ENCODE measurements at places on chromosomes 2 and 18.

GRCh38 chr2:231541645-231542044 is 11.4 kb upstream of the NMUR1 start:
- DNase-seq = no peak

- DNase-seq = no peak
Measured at GRCh38 chr18:6376433-6377229, 38.1 kb downstream of the L3MBTL4 start.

DNA sequence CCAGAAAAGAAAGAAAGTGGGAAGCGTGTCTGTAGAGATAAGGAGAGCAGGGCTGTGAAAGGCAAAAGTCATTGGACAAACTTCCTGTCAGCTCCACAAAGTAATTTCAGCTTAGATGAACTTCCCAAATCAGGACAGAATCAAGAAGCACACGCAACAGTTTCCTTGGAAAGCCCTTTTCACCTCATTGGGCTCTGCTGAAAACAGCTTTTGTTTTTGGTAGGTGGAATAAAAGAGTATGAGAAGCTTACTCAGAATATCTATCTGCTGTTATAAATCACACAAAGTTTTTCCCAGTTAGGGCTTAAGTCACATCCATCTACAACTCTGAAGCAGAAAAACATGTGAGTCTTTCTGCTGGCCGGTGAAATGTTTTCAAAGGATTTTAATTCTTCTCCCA is 42.4 kb upstream of the EFEMP1 start:
- DNase-seq = no peak

GRCh38 chr2:172978063-172978383 is 97.6 kb upstream of the MAP3K20 start:
- no peak for DNase-seq

- DNase-seq = no peak
Measured at GRCh38 chr2:207121784-207122183, 44.0 kb downstream of the KLF7 start.

DNA sequence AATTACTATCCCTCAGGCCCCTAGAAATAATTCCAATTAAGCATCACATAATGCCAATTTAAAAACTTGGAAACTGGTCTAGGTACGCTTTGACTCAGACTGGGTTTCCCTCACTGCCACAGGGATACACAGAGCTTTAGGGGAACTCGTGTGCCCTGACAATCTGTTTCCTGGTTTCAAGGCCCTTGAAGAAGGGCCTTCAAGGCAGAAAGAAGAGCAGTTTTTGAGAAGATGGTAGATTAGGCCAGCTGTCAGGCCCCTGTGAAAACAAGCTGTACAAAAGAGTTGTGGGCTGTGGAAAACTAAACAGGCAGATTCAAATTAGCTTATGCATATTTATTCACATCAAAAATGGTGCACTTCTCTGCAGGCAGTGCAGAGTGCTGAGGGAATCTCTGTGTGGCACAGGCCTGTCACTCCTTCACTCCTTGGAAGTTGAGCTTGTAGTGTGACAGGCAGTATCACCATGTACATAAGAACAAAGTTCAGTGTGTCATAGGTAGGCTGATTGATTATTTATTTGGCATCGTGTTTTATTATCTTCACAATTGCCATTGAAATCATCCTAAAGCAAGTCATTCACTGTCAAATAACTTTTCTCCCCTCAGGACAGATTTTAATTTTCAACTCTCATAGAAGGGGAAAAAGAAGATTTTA is 614.4 kb upstream of the GYPC start:
- DNase-seq = peak; percentile 16

- DNase-seq = no peak
Measured at GRCh38 chr2:238642973-238643372, 204.9 kb upstream of the TWIST2 start.

GRCh38 chr2:189593115-189593514 is 12.5 kb upstream of the SLC40A1 start:
- DNase-seq = no peak

- DNase-seq = no peak
Measured at GRCh38 chr18:44502221-44502620, 178.5 kb upstream of the SETBP1 start.

DNA sequence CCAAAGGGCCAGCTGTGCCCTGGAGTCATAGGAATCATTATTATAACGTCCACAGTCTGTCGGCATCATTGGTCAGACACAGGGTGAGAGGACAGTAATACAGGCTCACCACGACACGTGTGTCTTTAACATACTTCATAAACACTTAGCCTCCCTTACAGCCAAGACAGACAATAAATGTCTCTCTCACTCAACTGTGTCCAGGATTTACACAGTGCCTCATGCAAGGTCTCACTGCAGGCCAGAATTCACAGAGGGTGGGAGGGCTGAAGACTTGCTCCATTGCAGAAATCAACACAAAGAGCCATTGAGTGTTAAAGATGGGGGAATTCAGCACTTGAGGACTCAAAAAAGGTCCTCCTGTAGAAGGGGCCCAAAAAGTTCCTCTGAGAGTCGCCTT is 210.5 kb downstream of the BCL2 start:
- no peak for DNase-seq

DNA sequence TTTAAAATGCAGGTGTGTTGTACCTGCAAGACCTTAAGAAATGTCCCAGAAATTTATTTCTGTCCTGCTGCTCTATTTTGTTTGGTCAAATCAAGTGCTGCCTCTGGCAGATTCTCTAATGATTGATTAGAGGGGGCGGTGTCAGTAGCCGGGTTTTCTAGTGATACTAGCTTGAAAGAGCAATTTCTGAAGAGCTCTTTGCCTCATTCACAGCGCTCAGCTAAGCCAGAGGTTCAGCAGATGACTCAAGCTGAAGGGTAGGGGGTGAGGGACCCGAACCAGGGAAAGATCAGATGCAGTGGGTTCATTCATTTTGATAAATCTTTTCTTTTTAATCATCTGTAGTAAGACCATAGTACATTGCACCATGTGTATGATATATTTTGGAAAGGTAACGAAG is 15.0 kb downstream of the ZBTB7C start:
- DNase-seq = no peak

GRCh38 chr2:104312684-104313083 is 541.2 kb upstream of the POU3F3 start:
- no peak for DNase-seq

- DNase-seq = no peak
Measured at GRCh38 chr18:58624011-58624410, 4.9 kb downstream of the ALPK2 start.

DNA sequence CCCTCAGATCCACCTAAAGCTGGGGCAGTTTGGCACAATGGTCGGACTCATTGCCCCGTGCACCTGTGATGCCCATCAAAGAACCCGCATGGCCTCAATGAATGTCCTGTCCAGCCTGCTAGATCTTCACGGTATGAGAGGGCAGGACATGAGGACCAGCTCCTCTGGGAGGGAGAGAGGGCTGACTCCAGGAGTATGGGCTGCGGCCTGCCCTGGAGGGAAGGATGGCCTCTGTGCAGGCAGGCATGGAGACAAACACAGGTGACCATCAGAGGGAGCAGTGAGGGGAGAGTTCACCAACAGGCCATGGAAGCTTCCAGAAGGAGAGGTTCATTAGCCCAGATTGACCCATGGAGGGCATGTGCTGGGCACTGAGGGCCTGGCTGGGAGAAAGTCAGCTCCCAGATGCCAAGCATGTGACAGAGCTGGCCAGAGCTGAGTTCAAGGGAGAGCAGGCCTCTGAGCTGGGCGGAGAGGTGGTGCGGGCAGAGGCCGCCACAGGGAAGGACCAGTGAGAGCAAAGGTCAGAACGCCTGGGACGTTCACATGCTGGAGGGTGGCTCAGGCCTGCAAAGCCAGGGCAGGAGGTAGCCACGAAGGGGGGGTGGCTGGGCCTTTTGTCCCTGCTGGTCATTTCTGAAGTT is 36.2 kb downstream of the HJURP start:
- DNase-seq = peak; percentile 42

- DNase-seq = no peak
Measured at GRCh38 chr18:29648891-29649290, 1393.7 kb downstream of the DSC3 start.
